HFFc6 (cell line): ENCODE measurements at places on chromosomes 16 and 17.

DNA sequence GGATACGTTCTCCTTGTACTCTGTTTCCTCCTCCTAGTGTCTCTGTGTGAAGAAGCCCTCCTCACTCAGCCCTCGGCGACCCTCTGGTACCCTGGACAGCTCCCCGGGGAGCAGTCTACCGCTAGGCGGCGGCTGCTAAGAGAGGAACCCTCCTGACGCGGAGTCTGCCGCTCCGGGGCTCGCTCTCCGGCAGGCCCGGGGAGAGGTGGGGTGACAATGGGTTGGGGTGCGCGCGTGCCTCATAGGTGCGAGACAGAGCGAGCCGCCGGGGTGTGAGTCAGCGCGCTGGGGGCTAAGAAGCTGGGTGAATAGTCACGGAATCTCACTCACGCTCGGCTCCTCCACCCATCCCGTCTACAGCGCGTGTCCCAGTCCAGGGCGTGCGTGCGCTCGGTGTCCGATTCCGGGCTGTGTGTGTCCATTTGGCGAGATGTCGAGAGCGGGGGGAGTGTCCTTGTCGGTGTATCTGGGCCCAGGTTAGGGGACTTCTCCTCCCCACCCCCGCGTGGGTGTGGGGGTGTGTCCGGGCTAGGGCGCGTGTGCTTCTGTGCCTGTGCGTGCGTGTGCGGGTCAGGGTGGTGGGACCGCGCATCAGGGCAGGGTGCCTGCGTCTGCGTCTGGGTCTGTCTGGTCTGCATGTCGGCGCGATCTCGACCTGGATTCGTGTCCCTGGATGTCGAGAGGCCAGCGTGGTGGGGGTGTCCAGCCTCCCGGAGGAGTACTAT, 577 bp upstream of the HS3ST2 start:
- peaks cover 15% of the 10 kb centered on the region for H3K27me3 ChIP-seq
- H3K4me3 ChIP-seq, result peak overlapping the region; percentile 39
- DNase-seq, result peak; percentile 34
- H3K36me3 ChIP-seq, result no peaks in the 10 kb centered on the region
- H3K27ac ChIP-seq, result no peak overlapping the region

- no peak overlapping the region for H3K27ac ChIP-seq
- H3K36me3 ChIP-seq, result no peaks in the 10 kb centered on the region
- H3K27me3 ChIP-seq, result no peaks in the 10 kb centered on the region
- H3K4me3 ChIP-seq, result no peak overlapping the region
- H3K4me1 ChIP-seq, result no peaks in the 10 kb centered on the region
- no peak for DNase-seq
Observed at GRCh38 chr16:60945225-60945624, 1091.0 kb downstream of the CDH8 start.

DNA sequence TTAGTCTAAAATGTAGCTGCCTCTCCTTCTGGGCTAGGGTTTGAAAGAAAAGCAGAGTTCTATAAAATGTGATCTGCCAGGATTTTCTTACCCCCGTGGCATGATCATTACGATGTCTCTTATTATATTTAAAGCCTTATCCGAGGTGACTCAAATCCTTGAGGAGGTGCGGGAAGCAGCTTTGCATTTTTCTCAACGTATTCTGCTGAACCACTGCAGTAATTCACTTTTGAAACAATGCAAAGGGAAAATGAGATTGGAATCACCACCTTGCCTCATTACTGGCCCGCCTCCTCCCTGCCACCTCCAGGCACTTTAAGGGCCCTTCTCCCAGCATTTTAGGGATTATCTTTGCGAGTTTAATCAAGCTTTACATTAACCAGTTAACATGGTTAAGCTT, 9.7 kb upstream of the NOG start:
- DNase-seq, result no peak
- no peaks in the 10 kb centered on the region for H3K36me3 ChIP-seq
- no peak overlapping the region for H3K4me3 ChIP-seq
- H3K27ac ChIP-seq, result no peak overlapping the region

DNA sequence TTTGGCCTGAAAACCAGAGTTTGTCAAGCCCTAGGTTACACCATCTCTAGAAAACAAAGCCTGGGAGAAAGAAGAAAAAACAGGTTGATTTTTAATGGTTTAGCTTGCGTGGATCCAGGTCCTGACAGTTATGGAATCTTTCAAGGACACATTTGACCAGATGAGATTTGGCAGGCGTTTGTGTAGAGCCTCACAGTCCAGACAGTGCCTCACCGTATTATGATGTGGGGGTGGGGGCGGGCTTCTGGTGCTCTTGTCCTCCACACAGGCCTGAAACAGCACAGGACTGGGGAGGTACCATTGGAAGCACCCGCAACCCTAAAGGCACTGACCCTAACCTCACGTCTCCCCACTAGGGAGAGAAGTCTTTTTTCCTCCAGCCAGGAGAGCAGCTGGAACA, 19.6 kb downstream of the MVP start:
- H3K27ac ChIP-seq, result no peak overlapping the region
- H3K27me3 ChIP-seq, result no peaks in the 10 kb centered on the region; the same call in 1 of the 2 replicates
- H3K4me3 ChIP-seq, result no peak overlapping the region
- no peak for DNase-seq

DNA sequence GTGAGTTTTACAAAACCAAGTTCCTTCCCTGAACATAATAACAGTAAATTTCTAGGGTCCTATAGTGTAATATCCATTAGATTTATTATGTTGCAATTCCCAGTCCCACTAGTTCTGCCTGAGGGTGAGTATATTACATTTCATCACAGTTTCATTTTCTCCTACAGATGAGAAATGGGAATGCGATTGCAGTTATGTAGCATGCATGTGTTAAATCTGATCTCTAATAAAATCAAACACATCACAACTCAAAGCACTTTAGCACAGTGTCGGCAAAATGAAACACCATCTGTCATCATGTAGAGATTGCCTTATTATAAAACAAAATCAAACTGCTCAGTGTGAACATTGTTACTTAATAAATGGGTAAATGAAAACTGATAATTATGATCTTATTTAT, 180.5 kb upstream of the TOX3 start:
- H3K27ac ChIP-seq, result no peak overlapping the region
- H3K36me3 ChIP-seq, result peaks cover 4% of the 10 kb centered on the region; the same call in 1 of the 2 replicates
- no peaks in the 10 kb centered on the region for H3K27me3 ChIP-seq
- no peak for DNase-seq
- no peaks in the 10 kb centered on the region for H3K4me1 ChIP-seq
- no peak overlapping the region for H3K4me3 ChIP-seq

GRCh38 chr16:31093132-31093703, 1.4 kb downstream of the VKORC1 start:
- H3K27me3 ChIP-seq, result peaks cover 4% of the 10 kb centered on the region; the same call in 1 of the 2 replicates
- H3K36me3 ChIP-seq, result peaks cover 6% of the 10 kb centered on the region

GRCh38 chr17:51065466-51065865, 55.2 kb downstream of the SPAG9 start:
- H3K27ac ChIP-seq, result peak overlapping the region; percentile 19; the same call in 1 of the 2 replicates
- H3K4me1 ChIP-seq, result peaks cover 28% of the 10 kb centered on the region
- peaks cover 11% of the 10 kb centered on the region for H3K36me3 ChIP-seq
- H3K4me3 ChIP-seq, result no peak overlapping the region
- no peak for DNase-seq
